Stimulated activated CD8-positive, alpha-beta memory T cell treated with anti-CD3 and anti-CD28 coated beads, Interleukin-7, amount 100 ng/mL, for 24 hours (primary cell): ENCODE measurements at places on chromosomes 3 and 15.

GRCh38 chr3:117887901-117888300, 1146.7 kb downstream of the IGSF11 start:
- no peak for DNase-seq

DNA sequence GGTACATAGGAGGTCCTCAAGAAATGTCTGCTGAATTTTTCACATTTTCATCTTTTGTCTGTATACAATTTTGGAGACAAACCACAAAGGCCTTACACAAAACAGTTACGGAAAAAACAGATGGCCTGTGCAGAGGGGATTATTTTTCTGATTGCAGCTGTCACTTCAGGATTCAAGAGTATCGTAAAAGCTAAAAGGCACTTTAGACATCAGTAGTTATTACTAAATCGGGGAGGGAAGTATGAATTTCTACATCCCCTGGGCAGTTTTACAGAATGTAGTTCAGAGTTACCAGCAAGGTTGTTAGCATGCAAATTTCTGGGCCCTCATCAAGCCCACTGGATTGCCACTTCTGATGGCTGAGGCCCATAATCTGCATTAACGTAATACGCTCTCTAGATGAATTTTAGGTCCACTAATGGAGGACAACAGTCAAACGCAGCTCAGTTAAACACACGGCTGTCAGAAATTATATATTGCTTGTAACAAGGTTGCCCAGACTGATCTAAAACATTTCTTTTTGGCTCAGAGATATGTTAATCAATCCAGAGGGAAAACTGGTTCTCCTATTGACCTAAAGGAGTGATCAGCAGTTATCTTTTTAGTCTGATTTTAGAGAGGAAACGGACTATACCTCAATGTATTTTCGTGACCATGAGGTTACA, 1.1 kb downstream of the RIOX2 start:
- DNase-seq: no peak

DNA sequence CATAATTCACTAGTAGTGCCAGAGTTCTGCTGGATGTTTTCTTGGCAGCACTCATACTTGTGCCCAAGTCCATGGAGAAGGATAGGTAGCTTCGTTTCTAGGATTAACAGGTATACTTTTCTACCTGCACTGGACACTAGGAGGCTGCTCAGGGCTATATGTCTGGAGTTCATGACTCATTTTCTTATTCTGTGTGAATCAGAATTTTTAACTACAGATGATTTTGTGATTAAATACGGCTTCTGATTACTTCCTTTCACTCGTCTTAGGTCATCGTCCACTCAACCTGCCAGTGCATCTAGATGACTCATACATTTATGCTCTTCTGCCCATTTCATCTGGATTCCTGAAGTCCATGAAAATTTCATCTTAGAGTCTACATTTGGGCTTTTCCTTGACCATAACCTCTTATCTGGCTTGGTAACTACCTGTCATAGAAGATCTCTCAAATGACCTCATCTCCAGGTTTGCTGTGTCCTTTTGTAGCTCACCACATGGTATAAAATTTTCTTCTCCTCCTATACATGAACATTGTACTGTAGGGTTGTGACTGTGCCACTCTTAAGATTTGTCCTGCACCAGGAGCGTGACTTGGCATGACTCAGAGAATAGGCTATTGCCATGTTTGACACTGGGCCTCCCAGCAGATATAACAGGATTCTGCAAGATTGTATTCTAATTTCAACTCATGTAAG, 66.7 kb upstream of the GCSAM start:
- DNase-seq: no peak

DNA sequence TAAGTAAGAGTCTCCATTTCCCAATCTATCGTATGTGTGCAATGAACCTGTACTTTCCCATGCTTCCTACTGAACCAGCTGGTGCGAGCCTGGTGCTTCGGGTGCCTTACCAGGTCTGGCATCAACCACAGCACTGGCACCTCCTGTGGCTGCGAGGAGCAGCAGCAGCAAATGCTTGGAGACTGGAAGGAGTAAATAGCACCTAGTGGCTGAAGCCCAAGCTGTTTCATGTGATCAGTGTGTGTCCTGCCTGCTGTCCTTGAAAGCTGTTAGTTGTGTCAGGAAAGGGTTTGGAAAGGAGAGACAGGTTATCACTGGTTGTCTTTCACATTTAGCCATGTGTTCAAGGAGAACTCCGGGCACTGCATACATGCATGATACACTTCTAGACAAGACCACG, 31.8 kb downstream of the PCOLCE2 start:
- DNase-seq: no peak

DNA sequence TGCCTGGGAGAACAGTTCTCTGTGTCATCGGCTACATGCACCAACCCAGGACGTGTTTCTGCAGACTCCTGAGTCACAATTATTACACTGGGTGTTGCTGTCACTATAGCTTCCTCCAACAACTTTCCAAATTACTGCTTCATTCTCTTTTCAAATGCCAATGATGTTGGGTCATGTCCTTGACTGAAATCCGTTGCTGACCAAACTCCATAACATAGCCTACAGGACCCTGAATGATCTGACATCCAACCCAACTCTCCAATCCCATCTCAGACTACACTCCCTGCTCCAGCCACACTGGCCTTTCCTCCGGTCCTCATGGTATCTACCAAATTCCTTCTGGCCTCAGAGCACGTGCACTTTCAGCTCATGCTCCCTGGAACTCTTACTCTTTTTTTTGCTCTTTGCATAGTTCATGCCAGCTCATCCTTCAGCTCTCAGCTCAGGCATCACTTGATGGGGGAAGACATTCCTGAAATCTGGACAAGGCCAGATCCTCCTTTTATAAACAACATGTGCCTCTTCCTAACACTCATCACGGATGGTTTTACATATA, 108.8 kb upstream of the PTPRG start:
- DNase-seq: no peak

DNA sequence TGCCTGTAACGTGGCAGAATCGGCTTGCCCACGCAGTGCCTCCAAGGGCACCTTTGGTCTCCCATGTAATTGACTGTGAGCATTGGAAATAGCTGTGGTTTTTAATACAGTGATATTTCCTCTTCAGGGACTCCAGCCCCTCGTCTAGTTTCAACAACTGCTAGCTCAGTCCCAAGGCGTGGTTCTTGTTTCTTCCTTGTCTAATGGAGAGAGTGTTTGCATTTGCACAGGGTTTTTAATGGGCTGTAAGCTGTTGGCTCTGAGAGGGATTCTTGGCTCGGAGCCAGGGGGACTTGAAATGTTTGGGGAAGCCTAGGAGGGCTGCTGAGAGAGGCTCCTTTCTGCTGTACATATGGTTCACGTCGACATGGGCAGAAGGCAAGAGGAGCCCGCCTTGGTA, 86.2 kb downstream of the THSD4 start:
- DNase-seq: no peak

DNA sequence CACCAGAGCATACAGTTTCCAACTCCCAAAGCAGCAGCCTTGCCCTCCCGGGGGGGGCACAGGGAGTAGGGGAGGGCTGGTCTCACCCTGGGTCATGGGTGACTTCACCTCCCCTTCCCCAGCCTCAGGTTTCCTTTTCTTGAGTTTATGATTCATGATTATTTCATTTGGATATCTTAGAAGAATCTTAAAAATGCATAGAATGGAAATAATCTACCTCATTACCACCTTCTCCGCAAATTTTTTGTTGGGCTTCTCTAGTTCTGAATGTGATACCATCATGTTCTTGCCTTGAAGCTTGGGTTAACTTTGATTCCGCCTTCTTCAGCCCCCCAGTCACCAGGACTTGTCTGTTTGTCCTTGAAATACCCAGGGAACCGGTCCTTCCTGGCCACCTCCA, 148.8 kb upstream of the ROPN1 start:
- no peak for DNase-seq

GRCh38 chr15:57780471-57780870, 74.0 kb downstream of the POLR2M start:
- DNase-seq: no peak

DNA sequence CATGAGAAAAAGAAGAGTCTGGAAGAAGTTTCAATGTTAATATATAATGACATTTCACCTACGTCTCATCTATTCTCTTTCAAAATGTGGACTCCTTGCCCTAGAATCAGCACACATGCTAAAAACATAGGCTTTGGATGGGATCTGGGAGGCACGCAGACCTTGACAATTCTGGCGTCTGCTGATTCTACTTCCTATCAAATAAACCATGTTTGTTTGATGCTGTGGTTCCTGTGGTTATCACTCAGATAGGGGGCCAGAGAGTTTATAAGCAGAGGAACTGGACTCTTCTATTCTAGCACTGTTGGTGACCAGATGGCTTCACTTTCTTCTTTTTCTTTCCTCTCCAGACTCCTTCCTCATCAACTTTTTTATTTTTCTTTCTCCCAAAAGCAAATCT, 336.8 kb downstream of the DIPK2A start:
- DNase-seq: no peak

DNA sequence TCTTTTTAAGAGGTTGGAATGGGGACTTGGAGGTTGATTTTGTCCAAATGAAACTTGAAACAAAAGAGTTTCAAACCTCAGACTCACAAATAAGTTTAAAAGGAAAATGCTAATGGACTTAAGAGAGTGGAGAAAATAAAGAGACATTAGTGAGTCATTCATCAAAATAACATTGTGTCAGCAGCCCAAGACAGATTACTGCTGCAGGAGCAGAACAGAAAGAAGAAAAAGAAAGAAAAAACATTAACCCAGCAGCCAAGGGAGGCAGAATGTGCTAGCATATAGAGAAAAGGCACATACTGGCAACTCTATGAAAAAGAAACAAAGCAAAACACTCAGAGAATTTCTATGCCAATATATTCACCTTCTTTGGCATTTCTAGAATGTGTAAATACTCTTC, 42.6 kb downstream of the ADAMTS9 start:
- no peak for DNase-seq

DNA sequence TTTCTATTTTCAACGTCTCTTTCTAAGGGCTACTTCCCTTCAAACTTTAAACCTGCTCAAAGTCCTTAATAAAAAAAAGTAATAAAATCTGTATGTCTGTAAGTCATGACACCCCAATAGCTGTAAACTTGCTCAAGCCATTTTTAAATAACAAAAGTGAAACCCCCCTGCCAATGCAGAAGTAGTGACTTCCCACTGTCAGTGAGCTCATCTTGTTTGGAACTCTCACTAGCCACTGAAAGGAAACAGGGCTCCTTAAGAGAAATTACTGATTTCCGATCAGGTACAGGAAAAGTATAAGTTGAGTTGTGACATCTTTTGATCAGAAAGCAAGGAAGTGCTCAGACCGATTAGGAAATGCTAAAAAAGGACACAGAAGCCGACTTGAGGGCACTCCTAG, 27.6 kb upstream of the GPR171 start:
- no peak for DNase-seq

DNA sequence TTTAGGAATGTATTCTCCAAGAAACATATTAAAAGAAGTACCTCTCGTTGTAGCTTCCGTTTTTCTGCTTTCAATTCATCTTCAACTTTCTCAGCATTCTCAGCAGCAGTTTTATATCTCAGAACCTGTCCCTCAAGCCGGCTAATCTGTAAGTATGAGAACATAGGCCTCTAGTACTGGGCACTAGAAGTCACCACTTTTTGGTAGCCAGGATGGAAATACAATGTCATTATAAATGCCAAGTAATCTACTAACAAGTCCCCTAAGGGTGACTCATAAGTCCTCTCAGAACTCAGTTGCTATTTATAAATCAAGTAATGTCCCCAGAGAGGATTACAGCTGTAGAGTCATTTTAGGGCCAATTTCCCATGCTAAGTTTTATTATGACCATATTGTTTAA, 61.1 kb downstream of the MLH1 start:
- no peak for DNase-seq

- DNase-seq: peak; percentile 35
These were observed 426 bp downstream of the KAT2B start for GRCh38 chr3:20040548-20041196.

- no peak for DNase-seq
These were observed 74.9 kb upstream of the PPIB start for GRCh38 chr15:64237677-64238076.

GRCh38 chr3:124639406-124640237, 90.6 kb upstream of the UMPS start:
- no peak for DNase-seq

DNA sequence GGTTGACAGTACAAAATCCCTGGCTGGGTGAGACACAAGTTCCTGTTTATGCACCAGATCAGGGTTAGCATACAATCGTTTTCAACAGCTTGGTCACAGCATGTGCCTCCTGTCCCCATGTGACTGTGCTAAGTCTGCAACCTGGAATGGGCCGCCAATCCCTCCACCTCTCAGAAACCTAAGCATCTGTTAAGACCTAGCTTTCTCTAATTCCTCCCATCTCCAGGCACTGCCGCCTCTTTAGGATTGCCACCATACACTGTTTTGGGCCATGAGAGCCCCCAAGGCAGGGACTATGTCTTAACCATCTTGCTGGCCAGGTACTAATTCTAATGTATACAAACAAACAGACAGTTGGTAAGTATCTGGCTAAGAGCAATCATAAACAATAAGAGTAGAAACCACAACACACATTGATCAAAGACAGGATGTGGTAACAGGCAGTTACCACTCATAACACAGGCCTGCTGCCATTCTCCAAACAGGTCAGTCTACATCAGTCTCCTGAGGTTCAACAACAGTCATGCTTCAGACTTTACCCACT, 25.6 kb downstream of the SEC22C start:
- DNase-seq: no peak

DNA sequence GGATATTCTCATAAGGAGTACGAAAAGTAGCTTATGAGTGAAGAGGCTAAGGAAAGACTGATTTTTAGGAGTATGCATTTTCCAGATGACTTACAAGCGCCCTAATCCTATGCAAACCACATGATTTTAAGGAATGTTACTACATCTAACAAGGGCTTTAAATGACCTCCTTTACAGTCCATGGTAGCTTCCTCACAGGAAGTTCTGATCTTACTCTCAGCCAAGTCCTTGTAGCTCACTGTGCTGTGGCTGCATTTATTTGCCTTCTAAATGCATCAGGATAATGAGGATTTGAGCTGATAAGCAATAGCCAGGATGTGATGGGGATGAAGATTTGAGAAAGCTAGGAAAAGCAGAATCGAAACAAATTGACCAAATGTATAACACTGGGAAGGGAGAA, 896.0 kb downstream of the MCTP2 start:
- DNase-seq: no peak
